ENCODE measurements at places on chromosomes 3 and 15.
A peak's percentile ranks its signal among the peaks of the same experiment; 100 is the strongest.

GRCh38 chr3:16004812-16005211, 169.7 kb upstream of the GALNT15 start:
- DNase-seq = no peak

DNA sequence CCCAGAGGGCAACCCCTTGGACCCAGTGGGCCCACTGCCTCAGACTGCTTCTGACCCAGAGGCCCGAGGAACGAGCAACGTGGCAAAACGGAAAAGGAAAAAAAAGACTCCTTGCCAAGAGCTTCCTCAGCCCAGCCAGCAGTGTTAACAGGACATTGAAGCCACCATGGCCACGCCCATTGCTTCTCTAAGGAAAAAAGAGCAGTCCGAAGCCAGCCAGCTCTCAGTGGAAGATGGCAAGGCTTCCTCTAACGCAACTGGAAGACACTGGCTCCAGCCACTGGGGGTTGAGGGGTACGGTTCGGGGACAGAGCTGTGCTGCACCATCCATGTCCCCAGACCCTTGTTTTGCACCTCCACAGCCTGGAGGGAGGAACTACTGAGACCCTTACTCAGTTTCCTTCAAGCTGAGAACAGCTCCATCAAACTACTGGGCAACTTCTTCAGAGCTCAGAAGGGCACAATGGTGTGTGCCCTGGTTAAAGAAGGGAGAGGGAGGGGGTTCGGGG, 10.7 kb downstream of the BMF start:
- peak; percentile 53 for DNase-seq

GRCh38 chr15:59399465-59400102, 26.9 kb upstream of the MYO1E start:
- DNase-seq = no peak

GRCh38 chr3:88057630-88058305, 1.0 kb downstream of the CGGBP1 start:
- DNase-seq = no peak

- peak; percentile 92 for DNase-seq
These were observed 9.7 kb downstream of the NTRK3 start for GRCh38 chr15:88246666-88247446.

DNA sequence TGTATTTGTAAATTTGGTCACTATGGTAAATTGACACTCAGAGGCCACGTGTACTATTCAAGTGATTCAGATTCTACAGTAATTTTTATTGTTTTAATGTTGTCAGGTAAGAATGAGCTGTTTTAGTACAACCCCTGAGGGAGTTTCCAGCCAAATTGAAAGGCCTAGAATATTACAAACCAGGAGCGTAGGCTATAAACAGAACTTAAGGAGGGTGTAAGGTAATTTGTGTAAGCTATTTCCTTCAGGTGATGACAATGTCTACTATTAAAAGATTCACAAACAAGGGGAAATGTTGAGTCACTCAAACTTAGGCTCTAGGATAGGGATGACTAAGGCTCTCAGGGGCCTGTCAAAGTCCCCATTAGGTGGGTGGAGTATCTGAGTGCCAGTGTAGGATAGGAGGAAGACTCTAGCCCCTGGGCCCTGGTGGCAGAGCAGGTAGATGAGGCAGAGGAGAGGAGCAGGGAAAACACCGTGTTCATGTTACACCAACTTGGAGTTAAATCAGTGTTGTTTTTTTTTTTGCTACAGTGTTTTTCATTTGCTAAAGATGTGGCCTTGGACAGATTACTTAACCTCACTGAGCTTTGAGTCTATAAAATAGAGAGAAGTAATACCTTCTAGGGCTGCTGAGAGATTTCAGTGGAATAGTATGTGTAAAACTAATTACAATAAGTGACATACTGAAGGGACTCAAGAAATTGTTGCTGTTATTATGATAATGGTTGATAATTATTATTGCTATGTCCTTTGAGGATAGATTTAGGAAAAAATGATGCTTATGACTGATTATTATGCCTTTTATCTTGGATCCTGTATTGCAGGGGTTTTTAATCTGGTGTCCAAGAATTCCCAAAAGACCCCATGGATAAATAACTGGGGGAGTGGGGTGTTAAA, 10.3 kb downstream of the TM4SF1 start:
- DNase-seq = no peak

GRCh38 chr3:155462672-155463071, 169.2 kb upstream of the STRIT1 start:
- no peak for DNase-seq

DNA sequence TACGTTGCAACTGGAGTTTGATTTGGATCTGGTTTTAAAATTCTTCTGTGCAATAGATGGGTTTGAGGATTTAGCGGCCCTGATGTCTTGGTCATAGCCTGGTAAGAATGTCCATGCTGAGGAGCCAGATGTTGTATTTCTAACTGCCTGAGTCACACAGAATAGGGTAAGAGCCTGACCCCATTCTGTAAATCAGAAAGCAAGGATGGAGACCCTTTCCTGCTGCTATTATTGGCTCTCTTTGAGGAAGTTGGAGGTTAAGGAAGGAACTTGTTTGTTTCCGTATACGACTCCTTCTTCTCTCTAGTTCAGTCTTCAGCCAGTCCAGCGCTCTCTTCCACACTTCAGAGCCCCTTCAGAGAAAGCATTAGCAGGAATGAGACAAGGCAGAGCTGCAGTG, 65.1 kb downstream of the HCN4 start:
- DNase-seq = no peak

DNA sequence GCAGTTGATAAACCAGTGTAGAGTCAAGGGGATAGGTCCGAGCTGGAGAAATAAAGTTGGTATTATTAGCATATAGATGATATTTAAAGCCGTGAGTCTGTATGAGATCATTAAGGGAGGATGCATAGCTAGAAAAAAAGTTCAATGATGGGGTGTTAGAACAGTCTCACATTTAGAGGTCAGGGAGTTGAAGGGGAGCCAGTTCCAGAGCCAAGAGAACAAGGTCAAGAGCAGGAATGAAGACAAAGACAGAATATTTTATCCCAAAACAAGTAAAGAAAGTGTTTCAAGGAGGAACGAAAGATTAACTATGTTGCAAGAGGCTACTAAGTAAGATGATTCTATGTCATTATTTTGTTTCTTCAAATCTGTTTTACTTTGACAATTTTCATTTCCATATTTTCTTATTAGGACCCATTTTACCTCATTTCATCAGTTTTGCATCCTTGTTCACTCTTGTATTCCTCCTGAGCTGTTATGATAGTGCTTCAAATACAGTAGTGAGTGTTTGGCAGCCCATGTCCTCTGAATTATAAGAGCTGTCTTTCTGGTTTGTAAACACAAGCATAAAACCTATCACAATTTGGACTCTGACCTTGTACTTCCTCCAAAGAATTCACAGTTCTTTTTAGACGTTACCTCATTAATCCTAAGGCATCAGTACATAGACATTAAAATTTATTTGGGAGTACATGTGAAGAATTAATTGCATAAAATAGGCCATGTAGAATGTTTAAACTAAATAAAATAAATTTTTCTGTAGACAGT, 695.7 kb upstream of the NECTIN3 start:
- no peak for DNase-seq

GRCh38 chr15:80536716-80537115, 132.5 kb downstream of the ARNT2 start:
- no peak for DNase-seq

DNA sequence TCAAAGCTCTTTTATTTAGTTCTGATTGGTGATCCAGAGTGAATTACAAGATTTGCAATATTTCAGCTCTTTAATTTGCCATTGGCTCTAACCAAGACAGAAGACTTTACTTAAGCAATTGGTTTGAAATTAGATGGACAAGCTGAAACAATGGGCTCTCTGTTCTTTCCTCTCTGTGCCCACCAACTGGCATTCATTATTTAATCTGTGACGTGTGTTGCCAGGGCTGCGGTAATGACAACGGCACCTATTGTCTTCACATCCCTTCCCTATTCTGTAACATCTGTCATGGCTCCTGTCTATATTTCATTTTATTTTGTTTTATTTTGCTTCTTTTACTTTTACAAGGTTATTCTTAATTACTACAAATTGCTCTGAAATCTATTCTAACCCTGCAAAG, 33.9 kb downstream of the PLD1 start:
- no peak for DNase-seq

DNA sequence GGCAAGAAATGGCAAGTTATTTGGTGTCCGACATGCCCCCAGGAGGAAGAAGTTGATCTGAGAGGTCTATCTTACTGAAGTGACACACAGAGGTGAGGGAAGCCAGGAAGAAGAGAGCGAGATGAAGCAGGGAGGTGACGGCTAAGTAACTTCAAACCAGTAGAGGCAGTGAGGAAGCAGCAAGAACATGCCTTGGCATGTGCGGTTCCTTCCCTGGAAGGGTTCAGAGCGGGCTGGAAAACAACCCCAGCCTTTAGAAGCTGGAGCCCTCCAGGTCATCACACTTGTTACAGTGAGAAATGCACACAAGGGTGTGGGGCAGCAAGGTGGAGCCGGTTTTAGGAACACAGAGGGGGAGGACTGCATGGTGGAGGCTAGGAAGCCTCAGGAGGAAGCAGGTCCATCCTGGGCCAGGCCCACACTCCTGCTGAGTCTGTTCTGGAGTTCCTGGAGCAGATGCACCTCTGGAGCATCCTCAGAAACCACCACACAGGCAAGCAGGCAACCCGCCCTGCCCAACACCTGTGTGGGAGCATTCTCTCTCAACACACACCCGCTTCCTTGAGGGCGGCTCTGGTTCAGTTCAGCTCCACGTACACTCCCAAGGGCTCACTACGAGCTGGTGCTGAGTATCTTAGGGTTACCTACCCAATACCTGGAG, 47.1 kb downstream of the POC1A start:
- DNase-seq = no peak

DNA sequence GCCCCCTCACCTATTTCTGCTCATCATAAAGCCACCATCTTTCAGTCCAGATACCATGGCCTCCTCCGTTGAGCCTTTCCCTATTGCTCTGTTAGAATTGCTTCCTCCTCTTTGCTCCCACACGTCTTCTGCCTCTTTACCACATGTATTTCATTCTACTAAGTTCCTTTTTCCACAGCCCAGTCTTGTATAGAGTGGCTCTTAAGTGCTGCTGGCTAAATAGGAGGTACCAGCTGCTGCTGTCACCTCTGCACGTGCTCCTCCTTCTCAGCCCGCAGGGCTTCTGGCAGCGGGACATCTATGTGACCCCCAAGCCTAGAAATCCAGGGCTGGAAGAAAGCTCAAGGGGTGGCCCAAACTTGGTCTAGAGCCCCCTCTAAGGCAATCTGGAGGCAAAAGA, 38.8 kb upstream of the PLXND1 start:
- no peak for DNase-seq

- DNase-seq = no peak
These were observed 11.1 kb upstream of the TSPAN3 start for GRCh38 chr15:77081971-77082370.

GRCh38 chr15:68471541-68471940, 39.6 kb upstream of the ITGA11 start:
- no peak for DNase-seq

GRCh38 chr3:177594096-177594495, 396.8 kb upstream of the TBL1XR1 start:
- no peak for DNase-seq

- DNase-seq = no peak
These were observed 216.5 kb downstream of the ZNF385D start for GRCh38 chr3:21534462-21534861.

GRCh38 chr3:158748237-158748828, 16.1 kb upstream of the RARRES1 start:
- no peak for DNase-seq

- DNase-seq = no peak
These were observed 12.4 kb downstream of the PLD1 start for GRCh38 chr3:171797873-171798272.

DNA sequence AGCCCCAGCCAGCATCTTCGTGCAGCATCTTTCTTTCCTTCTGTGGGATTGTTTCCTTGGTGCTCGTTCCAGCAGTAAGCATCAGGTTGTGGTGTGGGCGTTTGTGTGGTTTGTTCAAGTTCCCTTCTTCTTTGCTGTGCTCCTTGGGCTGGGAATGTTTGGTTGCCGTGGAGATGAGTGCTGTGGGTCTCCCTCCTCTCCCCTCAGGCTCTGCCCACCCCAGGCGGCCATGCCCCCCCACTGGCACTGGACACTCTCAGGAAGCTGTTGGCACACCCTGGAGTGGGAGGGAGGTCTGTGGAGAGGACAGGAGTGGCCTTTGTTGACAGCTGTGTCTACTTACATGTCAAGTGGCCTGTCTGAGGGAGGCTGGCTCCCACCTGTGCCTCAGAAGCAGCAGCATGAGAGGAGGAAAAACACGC, 46.5 kb upstream of the SACM1L start:
- DNase-seq = no peak

GRCh38 chr15:48785195-48785594, 25.7 kb downstream of the CEP152 start:
- peak; percentile 15 for DNase-seq

DNA sequence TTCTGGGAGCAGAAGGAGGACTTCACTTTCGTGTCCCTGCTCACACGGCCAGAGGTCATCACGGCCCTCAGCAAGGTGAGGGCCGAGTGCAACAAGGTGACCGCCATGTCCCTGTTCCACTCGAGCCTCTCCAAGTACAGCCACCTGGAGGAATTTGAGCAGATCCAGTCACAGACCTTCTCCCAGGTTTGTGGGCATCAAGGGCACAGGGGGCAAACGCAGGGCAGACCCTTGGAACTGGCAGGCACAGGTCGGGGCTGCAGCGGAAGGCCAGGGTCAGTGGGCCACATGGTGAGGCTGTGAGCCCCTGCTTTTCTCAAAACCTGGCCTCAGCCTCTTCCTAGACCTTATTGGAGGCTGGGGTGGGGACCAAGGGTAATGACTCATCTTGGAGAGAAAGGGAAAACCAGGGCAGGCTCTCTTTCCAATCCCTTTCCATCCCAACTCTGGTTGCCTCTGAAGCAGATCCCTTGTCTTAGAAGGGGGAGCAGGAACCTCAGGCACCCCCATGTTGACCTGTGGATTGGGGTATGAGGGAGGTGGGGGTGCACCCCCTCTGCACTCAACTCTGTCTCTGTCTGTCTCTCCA, 29.5 kb downstream of the DNAH1 start:
- peak; percentile 86 for DNase-seq

- DNase-seq = no peak
These were observed 96.6 kb downstream of the SLC9A9 start for GRCh38 chr3:143751643-143752178.

DNA sequence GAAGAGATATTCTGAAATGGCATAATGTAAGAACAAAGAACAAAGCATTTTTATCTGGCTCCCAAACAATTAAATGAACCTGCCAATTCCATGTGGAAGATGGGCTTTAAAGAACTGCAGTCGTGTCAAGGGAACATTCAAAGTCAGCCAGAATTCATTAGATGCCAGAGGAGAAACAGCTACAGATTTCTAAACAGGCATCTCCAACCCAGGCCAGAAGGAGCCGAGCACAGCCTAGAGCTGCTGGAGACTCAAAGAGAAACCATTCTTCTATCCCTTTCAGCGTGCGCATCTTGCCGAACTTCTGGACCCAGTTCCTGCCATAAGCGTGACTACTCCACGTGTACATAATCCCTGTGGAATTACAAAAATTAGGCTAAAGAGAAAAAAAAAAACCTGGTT, 60.4 kb downstream of the MB21D2 start:
- peak; percentile 78 for DNase-seq

GRCh38 chr3:193840111-193840641, 247.2 kb downstream of the OPA1 start:
- no peak for DNase-seq
